MV-4-11 (cell line): ENCODE measurements at places on chromosomes 2 and 18.

DNA sequence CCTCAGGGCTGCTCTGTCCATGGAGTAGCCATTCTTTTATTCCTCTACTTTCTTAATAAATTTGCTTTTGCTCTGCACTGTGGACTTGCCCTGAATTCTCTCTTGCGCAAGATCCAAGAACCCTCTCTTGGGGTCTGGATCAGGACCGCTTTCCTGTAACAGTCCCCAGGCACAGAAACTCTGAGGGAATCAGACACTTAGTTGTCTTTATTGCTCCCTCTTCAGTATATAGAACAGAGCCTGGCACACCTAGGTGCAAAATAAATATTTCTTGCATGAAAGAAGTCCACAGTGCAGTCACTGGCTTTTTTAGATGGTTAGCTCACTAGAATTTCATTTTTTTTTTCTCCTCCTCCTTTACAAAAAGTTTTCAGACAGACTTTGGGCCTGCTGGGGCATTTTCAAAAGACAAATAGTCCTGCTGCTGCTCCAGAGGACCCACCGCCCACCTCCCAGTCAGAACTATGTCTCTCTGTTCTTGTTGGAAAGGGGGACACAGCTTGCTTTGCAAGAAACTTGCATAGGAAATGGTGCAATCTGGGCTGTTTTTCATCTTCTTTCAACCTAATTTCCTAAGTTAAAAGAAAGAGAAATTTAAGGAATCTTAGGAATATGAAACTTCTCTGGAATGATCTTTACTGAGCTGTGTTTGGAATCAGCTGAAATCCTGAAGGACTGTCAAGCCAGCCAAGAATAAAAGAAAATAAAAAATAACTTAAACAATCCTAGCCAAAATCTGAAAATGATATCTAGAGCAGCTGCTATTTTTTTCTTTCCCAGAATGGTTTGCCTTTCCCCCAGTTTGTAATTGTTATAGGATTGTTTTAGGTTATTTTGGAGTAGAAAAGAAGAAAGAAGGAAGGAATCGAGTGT, 31.7 kb upstream of the MAP4K3 start:
- DNase-seq: no peak

DNA sequence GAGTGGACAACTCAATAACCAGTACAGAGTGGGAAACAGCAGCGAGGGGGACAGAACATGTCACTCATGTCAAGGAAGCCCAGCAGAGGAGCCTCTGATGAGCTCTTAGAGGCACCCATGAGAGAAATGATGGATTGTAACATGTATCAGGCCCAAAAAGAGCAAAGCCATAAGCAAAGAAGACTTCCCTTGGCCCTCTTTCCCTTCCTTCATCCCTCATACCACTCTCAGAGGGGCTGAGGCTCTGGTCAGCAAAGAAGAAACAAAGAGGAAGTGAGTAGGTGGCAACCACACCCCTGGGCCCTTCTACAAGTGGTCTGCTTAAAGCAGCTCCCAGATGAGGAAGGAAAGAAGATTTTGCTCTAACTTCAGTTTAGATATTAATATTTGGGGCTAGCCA, 112.8 kb downstream of the CDC42EP3 start:
- DNase-seq: peak; percentile 95

DNA sequence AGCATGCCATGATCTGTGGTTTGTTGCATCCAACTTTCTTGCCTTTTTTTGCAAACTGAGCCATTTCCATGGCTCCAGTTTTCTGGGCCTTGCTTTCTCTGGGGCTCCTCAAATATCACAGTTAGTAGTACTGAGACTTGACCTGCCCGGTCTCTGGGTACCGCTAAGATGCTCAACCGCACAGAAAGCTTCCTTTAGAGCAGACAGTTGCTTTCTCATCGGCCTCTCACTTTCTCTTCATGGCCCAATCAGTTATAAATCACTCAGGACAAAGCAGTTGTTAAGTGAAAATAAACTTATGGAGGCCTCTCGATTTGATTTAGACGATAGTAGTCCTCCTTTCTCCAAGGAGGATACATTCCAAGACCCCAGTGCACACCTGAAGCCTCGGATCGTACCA, 141.2 kb upstream of the ASB18 start:
- DNase-seq: no peak

- DNase-seq: no peak
These were observed 469.7 kb downstream of the CDH2 start for GRCh38 chr18:27707201-27707600.

- no peak for DNase-seq
These were observed 265.1 kb upstream of the OSR1 start for GRCh38 chr2:19623488-19623887.

GRCh38 chr2:186771850-186772463, 77.0 kb downstream of the ZSWIM2 start:
- DNase-seq: no peak

DNA sequence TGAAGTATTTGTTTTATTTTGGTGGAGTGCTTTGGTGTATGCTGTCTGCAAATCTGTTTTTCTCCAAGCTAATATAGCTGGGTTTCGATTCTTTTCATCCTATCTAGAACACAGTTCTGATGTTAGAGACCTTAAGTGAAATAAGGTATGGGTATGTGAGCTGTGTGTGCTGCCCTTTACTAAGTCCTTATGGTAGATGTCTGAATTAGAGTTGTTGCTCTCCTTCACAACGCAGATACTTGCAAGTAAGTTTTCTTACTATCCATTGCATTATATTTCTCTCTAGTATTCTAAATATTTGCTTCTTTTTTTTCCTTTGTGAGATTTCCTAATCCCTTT, 38.6 kb downstream of the AGFG1 start:
- DNase-seq: no peak

DNA sequence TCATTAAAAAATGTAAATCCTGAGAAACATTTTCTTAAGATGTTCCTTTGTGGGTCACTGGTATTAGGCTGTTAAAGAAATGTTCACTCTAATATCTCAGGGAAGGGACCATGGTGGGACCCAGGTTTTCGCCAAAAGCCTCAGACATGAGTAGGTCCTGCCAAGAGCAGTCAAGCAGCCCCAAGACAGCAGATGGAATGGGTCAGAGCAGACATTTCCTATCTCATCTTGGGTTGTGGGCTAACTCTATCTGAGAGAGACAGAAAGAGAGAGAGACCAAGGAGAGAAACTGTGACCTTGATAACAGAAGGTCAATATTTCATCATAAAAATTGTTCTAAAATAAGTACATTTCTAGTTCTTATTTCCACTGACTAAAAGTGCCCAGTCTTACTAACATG, 661.7 kb downstream of the TSN start:
- DNase-seq: no peak

DNA sequence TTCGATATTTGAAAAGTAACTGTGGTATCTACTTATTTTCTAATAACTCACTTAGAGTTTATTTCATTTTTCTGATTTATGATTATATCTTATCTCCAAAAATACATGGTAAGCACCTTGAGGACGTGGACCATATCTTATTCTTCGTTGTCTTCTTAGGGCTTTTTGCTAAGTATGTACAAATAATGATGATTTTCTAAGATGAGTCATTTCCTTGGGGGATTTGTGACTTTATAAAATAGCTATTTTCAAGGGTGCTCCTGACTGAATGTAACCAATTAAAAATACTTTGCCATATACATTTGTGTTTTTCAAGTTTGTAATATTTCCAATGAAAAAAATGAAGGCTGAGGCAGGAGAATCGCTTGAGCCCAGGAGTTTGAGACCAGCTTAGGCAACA, 56.3 kb downstream of the GREB1L start:
- DNase-seq: peak; percentile 73

DNA sequence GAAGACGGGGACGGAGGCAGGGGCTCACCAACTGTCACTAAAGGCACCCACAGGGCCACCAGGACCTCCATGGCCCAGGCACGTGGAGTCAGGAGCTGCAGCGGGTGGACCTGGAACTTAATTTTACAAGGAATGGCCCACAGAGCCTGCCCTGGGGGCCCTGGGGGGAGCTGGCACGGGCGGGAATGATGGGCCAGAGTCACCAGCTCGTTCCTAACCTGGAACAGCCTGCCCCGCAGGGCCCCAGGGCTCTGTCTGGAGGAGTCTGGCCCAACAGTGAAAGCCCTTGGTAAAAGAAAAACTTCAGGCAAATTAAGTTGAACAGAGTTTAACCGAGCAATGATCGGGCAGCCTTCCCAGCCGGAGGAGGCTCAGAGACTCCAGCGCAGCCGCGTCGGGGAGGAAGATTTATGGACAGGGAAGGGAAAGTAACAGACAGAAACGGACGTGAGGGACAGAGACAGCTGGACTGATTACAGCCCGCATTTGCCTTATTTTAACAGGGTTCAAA, 118.4 kb upstream of the TMEM18 start:
- no peak for DNase-seq

- peak; percentile 79 for DNase-seq
These were observed 889.1 kb upstream of the GCFC2 start for GRCh38 chr2:76599732-76600368.

GRCh38 chr2:108945969-108946368, 43.1 kb downstream of the EDAR start:
- no peak for DNase-seq

GRCh38 chr2:121746071-121746578, 9.3 kb upstream of the TSN start:
- DNase-seq: no peak

- DNase-seq: no peak
These were observed 59.6 kb downstream of the VIL1 start for GRCh38 chr2:218478544-218478943.

DNA sequence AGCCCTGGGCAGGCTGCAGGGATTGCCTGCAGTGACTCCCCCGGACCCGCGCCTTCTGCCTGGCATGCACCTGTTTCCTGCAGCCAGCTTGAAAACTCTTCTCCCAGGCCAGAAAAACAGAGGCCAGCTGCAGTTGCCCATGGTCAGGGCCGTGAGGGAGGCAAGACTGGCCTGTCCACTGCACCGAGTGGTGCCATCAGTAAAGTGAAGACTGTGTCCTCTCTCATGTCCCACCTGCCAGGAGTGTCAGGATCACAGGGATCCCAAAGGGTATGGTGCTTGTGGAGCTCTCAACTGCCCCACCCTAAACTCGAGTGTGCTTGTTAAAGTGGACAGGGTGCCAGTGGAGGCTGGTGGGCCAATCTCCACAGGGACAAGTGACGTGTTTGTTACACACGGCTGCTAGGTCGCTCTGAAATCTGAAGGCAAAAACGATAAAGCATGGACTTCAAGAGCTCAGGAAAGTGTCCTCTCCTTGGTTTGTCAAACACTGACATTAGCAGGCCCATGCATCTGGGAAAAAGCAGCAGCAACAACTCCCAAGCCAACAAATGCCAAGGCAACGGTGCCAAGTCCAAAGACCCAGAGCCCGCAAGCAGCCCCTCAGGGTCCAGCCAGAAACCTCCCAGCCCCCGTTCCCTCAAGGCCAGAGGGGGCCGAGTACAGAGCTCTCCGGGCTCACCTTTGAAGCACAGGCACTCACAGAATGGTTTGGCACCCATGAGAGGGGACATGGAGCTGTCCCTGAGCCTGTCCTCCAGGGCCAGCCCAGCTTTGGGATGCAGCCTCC, 213.2 kb downstream of the HDAC4 start:
- DNase-seq: no peak

DNA sequence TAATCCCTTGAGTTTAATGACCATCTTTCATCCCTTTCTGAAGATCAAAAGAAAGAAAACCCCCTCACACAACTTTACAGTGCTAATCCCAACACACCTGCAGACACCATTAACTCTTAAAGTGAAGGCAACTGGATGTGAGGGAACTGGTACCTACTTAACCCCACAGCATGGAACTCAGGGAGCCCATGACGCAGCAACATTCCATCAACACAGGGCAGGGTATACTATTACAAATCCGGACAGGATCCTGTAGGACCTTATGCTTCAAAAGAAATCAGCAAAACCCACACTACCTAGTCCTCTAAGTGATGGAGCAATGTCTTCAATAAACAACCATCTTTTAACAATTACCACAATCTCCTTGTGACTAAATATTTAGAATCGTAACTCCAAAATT, 78.6 kb downstream of the FARSB start:
- DNase-seq: no peak

GRCh38 chr2:85921659-85922058, 32.9 kb upstream of the ST3GAL5 start:
- no peak for DNase-seq

DNA sequence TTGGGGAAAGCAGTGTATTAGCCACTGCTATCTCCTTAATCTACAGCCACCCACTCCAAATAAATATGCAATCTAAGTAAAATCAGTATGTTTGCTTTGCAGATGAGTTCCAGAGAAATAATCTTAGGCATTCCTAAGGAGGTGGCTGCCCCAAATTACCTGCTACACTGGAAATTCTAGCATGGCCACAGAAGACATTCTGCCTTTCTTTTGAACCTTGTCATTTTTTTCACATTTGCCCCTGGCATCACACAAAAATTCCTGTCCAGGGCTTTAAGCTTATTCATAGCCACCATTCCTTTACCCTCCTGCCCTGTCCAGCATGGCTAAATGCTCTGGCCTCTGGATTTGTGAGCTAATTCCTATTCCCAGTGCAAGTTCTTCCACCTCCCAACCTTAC, 36.8 kb upstream of the FAM124B start:
- DNase-seq: no peak

GRCh38 chr2:188902901-188903491, 71.2 kb upstream of the COL3A1 start:
- DNase-seq: no peak

GRCh38 chr18:30730915-30731314, 311.6 kb downstream of the DSC3 start:
- DNase-seq: no peak

DNA sequence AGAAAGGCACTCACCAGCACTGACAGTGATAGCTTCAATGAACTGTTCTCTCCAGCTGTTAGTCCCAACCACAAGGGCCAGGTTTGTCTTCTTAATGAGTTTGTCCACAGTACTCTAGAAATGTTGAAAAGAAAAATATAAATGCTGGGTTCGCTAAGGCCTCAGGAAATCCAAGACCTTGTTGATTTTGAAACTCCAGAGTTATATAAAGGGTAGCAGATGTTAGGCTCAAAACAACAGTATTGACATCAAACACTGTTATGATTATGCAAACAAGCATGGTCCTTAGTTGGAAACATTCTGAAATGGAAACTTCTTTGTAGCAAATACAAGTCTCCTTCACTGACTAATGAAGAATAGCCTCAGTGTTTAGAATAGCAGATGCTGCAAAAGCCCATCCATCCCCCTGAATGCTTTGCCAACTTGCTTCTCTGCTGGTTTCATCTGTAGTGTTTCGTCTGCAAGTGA, 291.1 kb downstream of the SLC8A1 start:
- DNase-seq: no peak

DNA sequence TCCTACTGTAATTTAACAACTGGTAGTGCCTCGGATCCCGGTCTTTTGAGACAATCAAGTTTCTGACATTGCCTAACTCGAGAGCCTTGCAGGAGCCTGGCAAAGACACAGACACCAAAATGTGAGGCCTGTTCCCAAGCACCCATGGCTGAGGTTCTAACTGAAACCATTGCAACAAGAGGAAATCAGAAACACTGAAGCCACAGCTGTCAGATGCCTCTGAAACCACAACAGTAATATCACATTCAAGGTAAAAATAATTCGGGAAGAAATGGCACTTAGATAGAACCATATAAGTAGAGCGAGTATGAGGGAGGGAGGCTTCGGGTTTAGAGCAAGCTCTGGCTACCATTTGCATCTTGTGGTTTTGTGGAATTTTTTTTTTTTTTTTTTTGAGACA, 285.9 kb downstream of the FBXO15 start:
- peak; percentile 30 for DNase-seq

GRCh38 chr2:181780657-181781056, 100.3 kb upstream of the NEUROD1 start:
- peak; percentile 60 for DNase-seq
